HEK293T (cell line): ENCODE measurements at places on chromosomes 5 and 9.

- no peak for DNase-seq
Observed at GRCh38 chr9:114834386-114834785, 28.5 kb upstream of the TNFSF15 start.

DNA sequence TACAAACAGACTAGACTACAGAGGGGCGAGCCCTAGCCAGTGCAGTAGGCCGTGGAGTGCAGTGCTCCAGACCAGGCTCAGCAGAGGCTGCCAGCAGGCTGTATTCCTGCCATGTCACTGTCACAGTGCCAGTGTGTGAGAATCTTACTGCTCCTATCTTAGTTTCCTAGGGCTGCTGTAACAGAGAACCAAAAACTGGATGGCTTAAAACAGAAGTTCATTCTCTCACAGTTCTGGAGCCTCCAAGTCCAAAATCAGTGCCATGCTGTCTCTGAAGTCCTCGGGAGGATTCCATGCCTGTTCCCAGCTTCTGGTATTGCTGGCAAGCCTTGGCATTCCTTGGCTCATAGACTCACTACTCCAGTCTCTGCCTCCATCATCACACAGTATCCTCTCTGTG lies 75.0 kb upstream of the SAP30L start:
- DNase-seq: no peak

DNA sequence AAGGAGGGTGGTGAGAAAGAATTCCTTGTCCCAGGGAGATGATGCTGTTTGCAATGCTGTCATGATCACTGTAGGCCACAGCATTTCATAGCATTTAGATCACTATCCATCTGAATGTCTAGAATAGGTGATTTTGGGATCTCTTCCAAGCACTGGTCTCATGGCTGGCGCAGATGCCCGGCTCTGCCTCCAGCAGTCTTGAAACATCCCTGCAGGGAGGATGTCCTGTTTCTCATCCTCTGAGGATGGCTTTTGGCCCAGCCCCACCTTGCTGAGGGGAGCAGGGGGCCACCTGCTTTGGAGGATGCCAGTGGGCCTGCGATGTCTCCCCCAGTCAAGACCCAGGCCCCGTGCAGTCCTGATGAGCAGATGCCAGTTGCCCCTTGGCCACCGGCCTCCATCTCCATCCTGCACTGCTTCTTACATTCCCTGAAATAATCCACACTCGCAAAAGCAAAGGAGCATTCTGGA lies 63.5 kb upstream of the GARNL3 start:
- DNase-seq: no peak

GRCh38 chr5:6755519-6755918 lies 42.3 kb downstream of the TENT4A start:
- no peak for DNase-seq

- DNase-seq: no peak
Observed at GRCh38 chr5:76718381-76718832, 2.5 kb downstream of the F2R start.

DNA sequence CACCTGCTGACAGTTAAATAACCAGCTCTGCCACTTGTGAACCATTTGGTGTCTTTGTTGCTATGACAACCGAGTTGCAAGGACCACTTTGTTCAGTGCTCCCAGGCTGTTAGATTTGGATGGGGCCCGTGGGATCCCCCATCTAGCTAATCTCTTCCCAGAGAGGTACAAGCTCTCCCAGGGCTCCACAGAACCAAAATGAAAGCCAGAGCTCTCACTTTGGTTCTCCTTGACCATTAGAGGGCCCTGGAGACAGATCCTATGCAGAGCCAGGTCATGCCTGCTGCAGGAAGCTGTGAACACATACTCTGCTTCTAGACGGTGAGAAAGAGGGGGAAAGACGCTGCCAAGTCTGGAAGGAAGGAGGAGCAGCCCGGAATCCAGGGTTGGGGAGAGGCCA lies 224.6 kb downstream of the GABBR2 start:
- DNase-seq: no peak

DNA sequence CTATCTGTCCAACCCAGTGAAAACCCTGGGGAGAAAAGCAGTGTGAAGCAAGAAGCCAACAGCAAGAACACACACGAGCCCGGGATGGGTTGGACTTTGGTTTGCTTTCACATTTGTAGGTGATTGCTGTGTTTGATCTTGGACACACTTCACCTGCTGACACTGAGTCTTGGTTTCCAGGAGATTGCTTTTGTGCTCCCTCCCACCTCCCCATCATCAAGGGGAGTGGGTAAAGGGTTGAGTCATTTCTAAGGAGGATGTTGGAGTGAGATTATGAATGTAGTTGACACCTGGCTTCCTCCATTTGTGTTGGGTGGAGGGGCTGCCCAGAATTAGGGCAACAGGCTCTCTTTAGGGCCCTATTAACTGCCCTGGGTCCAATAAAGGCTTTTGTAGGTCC lies 37.5 kb downstream of the ANKDD1B start:
- DNase-seq: no peak

- no peak for DNase-seq
Observed at GRCh38 chr9:95778957-95779356, 96.5 kb upstream of the ERCC6L2 start.

DNA sequence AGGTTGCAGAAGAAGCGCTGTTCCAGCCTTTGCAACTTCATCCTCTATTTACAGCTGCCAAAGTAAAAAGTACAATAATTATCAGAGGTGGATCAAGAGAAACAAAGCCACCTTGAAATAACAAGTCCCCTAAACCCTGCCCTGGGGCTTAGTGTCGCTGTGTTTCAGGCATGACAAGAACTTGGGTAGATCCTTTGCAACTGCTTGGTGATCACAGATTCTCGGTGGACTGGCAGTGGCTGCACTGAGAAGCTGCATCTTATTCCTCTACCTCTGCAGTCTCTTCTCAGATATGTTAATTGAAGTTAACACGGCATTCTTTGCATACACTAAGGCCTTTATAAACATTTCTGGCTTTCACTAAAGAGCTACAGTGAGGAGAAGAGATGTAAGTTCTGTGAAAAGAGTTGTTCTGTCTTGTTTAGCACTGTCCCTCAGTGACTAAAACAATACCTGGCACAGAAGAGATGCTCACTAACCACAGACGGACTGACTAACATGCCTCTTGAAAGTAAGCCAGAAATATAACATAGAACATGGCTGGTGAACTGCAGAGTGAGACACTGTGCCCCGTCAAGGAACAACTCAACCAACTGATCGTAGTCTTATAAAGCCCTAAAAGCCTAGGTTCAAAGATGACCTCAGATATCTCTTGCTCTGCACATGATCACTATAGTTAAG lies 144.2 kb downstream of the MLLT3 start:
- DNase-seq: no peak

DNA sequence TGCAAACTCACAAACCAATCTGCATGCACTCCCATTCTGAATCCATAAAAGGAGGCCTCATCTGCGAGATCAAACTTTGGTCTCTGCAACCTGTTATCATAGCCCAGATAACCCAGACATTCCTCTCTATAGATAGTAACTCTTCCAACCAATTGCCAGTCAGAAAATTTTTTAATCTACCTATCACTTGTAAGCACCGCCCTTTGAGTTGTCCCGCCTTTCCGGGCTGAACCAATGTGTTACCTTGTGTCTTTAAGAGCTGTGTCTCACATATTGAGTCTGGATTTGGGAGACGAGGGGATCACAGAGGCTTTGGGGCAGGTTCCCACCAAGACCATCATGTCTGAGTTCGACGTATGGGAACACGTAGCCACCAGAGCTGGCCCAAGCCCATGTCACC lies 91.1 kb upstream of the PPP1R26 start:
- DNase-seq: no peak

DNA sequence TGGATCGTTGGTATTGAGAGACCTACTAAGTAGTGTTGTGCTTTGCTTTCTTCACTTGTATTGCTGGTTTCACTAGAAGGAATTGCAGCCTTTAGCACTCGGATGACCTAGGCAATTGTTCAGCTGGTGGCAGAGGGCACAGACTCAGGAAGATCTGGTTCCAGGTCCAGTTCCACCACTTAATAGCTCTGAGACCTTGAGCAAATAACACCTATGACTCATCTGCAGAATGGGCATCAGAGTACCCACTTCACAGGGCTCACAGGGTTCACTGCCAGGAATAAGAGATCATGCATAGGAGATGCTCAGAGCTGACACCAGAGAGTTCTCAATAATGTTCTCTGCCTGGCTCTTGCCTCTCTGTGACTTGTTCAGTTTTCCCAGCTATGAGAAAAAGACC lies 133.6 kb downstream of the SIL1 start:
- no peak for DNase-seq

DNA sequence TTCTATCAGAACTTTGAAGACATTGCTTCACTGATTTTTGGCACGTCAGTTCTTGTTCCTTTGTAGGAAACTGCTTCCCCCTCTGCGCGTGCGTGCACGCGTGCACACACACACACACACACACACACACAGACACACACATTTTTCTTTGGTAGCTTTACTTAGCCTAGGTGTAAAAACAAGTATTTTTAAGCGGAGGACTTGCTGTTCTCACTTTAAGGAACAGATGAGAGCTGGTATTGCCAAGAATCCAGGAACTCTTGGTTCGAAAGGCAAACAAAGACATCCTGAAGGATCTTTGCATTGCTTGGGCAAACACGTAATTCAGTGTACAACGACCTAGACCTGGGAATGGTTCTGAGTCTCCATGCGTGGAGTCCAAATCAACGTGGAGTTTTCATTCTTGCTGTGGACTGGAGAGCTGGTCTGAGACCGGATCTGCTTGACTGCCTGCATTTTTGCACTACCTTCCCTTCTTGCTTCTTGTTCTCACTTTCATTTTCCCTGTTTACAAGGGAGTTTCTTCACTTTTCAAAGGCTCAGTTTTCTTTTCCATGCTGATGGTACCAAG lies 8.2 kb downstream of the TMEM268 start:
- no peak for DNase-seq

- DNase-seq: no peak
Observed at GRCh38 chr5:80057921-80058320, 22.8 kb downstream of the THBS4 start.

GRCh38 chr5:154312576-154312975 lies 122.0 kb downstream of the GALNT10 start:
- DNase-seq: no peak

DNA sequence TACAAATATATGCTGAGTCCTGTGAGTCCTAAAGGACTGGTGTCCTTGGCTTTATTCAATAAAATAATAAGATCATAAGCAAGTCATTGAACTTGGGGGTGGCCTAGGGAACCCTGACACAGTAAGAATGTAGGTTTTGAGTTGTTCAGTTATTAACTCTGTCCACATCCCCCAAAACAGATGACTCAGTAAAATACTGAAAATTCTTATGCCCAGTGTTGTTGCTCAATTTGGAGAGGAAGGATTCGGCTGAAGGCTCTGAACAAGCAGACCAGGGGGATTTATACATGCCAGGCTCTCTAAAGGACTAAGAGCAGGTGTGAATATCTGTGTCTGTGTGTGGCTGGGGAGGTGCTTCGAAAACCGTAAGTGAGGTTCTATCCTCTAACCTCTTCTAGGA lies 173.7 kb downstream of the RMI1 start:
- DNase-seq: no peak

GRCh38 chr5:33242277-33242676 lies 198.5 kb upstream of the TARS1 start:
- no peak for DNase-seq

DNA sequence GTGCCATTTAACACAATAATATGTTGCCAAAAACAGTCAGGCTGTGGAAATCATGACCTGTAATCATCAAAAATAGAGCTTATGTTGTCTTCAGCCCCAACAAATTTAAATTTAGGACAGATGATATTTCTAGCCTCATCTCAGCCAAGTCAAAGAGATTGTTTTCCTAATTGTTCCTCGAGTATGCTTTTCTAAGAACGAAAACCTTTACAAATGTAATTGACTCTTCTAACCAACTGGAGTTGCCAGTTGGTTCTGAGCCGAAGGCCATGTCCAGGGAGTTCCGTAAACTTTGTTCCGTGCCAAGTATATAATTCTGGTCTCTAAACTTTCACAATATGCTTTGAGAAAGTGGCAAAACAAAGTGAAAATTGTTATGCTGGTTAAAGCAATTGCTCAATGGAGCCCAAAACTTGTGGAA lies 160.8 kb downstream of the CEMIP2 start:
- no peak for DNase-seq

DNA sequence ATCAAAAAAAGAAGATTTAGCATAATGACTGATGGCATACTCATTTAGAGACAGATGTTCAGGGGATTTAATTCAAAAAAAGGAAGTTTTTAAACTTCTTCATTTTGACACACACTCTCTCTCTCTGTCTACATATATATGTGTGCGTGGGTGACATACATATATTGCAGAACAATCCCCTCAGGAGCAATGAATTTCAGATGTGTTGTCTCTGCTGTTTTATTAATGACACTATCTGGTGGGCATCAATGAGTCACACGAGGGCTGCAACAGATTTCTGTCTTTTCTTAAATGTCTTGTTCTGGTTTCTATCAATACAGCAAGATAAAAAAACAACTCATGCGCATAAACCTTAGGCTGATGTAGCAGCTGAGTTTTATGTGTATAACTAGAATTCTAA lies 123.5 kb upstream of the SLCO6A1 start:
- DNase-seq: no peak

- DNase-seq: no peak
Observed at GRCh38 chr9:137041124-137041523, 4.9 kb downstream of the NPDC1 start.

- DNase-seq: no peak
Observed at GRCh38 chr5:140883927-140884697, 2.2 kb downstream of the PCDHA13 start.

- DNase-seq: no peak
Observed at GRCh38 chr9:127223266-127223665, 41.3 kb upstream of the GARNL3 start.

DNA sequence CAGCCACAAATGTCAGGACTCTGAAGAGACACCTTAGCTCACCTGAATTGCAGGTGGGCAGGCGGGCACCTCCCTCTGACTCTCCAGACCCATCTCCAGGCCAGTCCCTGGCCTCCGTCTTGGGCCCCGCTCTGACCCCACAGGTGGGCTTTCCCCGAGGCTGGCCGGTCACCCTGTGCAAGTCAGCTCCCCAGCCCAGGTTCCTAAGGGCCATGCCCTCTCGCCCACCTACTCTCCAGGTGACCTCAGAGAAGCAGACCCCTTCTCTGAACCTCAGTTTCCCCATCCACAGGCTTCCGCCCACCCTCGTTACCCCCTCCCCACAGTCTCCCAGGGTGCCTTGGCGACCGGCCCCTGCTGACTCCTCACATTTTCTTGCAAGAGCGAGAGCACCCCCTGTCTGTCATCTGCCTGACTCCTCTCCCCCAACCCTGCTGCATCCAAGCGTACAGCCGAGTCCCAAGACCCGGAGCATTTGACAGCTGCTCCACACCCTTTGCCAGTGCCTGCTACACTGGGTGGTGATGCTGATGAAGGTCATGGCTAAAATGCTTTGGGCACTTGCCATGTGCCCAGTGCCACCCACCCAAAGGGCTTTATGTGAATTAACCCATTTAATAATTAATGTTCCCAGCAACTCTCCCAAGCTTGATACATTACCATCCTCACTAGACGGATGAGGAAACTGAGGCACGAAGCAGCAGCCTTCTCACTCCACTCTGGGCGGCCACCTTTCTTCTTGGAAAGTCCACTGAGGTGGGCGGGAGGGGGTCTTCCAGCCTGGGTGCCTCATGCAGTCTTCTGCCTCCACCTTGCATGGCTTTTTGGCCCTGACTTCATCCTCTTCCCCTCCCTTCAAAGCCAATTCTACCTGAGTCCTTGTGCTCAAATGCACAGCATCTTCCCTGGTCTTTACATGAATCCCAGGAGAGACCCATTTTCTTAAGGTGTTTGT lies 51.1 kb upstream of the ORM1 start:
- peak; percentile 48 for DNase-seq

- no peak for DNase-seq
Observed at GRCh38 chr5:142904416-142904815, 134.2 kb downstream of the ARHGAP26 start.

- no peak for DNase-seq
Observed at GRCh38 chr5:131381777-131382176, 117.9 kb downstream of the CDC42SE2 start.

- DNase-seq: no peak
Observed at GRCh38 chr9:13728131-13728530, 448.6 kb upstream of the MPDZ start.
